Memory B cell (primary cell): ENCODE measurements at places on chromosomes 2 and 18.

DNA sequence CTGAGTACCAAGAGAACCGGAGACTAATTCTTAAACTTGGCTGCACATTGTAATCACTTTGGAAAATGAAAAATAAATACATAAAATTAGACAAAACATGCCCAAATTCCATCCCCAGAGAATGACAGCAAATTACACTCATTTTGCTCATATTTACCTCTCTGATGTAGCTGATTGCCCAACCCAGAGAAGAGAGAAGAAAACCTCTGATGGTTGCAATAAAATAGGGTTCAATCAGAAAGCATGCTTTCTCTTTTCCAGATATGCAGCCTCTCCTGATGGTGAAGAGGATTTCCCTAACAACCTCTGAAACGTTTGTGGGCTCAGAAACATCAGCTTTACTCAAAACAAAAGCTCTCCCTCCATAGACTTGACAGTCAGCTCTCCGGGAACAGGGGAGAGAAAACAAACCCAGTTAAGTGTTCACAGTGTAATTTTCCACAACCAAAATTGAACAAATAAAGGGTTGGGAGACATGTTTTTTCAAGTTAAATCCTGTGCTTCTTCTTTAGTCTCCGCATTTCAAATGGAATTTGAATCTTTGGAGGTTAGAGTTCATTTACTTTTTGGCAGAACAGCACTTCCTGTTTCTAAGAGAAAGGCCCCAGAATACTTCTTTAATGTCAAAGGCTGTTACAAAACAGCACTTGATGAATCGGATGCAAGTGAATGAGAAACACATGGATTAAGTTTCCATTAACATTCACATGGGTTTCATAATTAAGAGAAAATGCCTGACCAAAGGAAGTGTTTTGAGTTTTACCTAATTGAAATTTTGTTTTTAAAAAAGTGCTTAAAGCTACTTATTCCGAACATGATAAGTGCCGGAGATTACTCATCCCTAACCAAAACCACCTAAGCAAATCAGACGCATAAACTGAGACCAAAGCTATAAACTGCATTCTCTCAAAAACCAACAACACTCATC, 570.1 kb upstream of the SYT4 start:
- DNase-seq = no peak

DNA sequence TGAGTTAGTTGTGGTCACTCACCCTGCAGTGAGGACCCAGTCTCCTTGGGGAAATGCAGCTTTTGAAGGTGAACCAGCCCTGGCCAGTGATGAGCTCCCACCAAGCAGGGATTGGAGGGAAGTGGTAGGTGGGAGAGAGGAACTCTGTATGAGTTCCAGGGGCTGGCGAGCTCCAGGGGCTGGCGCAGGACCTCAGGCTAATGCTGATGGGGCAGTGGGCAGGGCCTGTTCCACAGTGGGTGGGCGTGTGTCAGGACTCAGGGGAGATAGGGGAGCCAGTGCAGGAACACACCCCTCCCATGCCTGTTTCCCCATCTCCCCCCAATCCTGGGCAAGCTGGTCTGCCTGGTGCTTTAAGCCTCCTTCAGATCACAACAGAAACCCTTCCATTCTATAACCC, 208.4 kb downstream of the DYSF start:
- no peak for DNase-seq

- no peak for DNase-seq
These were observed 10.0 kb upstream of the KIDINS220 start for GRCh38 chr2:8847400-8847799.

GRCh38 chr2:21770787-21771186, 647.0 kb downstream of the TDRD15 start:
- no peak for DNase-seq

DNA sequence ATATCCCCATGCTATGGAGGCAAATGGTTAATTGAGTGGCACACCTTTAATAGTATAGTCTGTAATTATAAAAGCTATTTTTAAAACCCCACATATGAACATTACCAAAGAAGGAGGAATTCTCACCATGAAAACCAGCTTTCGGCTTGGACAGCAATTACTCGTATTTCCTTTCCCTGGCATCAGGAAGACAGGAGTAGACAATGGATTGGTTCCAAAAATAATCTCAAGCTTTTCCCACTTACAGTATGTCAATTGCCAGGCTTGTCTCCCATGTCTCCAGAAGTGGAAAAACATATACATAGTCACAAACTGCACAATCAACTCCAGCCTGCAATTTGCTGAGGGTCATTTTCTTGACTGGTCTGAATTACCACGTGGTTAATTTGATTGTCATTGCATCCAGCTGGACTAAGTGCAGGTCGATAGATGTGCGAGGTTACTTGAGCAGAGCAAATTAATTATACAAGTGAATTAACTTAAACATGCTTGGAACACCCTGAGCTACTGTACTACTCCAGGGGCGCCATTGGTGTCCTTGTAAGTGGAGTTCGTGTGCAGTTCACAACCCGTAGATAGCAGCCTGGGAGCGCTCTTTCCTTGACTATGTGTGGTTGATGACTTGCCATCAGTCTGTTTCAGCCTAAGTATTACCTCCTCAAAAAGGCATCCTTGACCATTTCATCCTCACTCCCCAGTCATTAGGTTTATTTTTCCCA, 124.3 kb upstream of the PELI1 start:
- no peak for DNase-seq

- DNase-seq = no peak
These were observed 199.3 kb downstream of the ZNF407 start for GRCh38 chr18:74796841-74797576.

- DNase-seq = no peak
These were observed 384.7 kb upstream of the ACVR2A start for GRCh38 chr2:147460155-147460554.

DNA sequence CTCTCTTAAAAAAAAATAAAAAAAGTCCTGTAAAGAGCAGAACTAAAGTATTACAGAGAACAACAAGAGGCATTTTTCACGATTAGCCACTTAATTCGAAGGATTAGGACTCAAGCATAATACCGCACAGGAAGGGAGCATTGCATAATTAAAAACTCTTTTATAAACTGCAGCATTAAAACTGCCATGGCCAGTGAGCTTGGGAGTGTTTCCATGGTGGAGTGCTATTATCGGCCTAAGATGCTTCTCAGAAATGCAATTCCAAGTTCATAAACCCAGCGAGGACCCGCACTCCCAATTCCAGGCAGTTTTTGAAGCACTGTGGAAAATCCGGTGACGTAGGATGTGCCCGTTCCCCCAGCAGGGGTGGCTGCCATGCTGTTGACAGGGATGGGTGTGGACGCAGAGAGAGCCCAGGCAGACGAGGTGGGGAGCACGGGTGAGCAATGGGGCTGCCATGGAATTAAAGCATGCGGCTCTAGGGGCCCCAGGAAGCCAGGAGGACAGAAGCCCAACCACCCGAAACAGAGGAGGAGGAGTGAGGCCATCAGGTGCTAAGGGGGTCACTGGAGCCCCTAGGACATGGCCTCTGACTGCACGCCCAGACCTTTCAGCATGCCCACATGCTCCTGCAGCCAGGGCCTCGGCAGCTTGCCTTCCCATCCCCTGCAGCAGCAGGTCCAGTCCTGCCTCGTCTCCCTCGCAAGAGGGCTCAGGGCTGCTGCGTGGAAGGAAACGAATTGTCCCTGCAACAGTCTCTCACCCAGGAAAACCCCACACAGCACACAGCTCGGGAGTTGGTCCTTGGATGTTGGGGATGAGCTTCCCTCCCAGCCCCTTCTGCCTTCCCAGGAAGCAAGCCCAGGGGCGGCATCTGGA, 233.4 kb downstream of the NDUFA10 start:
- DNase-seq = no peak

- DNase-seq = no peak
These were observed 819.6 kb downstream of the RNF144A start for GRCh38 chr2:7736646-7737305.

DNA sequence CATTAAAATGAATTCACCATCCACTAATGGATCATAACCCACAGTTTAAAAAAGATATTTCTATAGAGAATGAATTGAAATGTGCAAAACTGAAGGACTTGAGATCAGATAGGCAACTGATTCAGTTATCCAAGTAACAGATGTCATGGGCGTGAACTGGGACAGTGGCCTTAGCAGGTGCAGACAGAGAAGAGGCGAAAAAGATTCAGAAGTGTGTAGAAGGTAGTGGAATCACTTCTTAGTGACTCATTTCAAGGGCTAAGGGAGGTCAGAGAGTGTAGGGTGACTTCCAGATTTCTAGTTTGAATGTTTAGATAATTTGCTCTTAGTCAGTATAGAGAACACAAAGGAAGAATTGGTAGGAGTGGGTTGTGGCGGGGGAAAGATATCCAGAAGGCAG, 79.7 kb downstream of the EHBP1 start:
- no peak for DNase-seq

- DNase-seq = no peak
These were observed 55.9 kb downstream of the MOB4 start for GRCh38 chr2:197571627-197572271.

- no peak for DNase-seq
These were observed 604 bp upstream of the STK11IP start for GRCh38 chr2:219596954-219597551.

- no peak for DNase-seq
These were observed 357.4 kb downstream of the GALR1 start for GRCh38 chr18:77607087-77607486.

DNA sequence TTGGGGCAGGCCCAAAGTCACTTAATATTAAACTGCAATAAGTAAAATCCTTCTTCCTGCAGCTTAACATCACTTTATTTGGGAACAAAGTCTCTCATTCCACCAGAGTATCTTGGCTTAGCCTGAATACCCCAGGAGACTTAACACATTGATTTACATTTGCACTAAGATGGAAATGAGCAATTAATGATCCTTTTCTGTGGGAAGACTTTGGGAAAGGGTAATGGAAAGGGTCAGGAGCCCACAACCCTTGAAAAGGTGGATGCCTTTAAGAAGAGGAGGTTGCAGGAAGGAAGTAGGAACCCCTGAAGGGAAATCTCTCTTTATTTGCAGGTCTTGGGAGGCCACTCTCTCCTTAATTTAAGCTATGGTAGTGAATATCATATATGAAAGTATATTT, 28.0 kb upstream of the BARD1 start:
- DNase-seq = no peak

DNA sequence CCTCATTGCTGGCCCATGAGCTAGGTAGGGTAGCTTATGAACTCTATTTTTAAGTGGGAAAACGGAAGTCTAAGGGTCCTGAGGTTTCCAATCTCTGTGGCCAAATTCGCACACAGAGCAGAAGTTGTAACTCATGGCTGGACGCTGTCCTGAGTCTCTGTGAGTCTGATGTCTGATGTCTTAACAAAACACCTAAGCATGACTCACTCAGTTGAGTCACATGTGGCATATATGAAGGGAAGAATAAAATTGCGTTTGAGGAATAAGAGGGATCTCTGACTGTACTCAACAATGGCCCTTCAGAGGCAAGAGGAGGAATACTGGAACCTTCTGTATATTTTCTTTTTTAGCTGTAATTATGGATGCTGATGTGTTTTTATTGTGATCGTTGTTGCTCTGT, 569.7 kb downstream of the RIT2 start:
- no peak for DNase-seq

DNA sequence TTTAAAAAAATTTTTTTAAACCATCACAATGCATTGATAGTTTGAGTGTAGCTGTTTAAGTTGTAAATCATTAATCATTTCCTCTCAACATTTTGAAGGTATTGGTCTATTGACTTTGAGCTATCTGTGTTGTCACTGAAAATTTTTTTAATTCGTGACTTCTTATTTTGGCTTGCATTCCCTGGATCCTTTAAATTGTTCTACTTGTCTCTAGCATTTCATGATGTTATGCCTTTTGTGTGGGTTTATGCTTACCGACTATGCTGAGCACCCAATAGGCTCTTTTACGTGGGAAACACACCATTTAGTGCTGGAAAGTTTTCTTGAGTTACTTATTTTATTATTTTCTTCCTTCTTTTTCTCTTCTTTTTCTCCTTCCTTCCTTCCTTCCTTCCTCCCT, 31.2 kb upstream of the NXPH2 start:
- DNase-seq = no peak

GRCh38 chr2:143680885-143681405, 551.7 kb downstream of the ARHGAP15 start:
- DNase-seq = no peak

DNA sequence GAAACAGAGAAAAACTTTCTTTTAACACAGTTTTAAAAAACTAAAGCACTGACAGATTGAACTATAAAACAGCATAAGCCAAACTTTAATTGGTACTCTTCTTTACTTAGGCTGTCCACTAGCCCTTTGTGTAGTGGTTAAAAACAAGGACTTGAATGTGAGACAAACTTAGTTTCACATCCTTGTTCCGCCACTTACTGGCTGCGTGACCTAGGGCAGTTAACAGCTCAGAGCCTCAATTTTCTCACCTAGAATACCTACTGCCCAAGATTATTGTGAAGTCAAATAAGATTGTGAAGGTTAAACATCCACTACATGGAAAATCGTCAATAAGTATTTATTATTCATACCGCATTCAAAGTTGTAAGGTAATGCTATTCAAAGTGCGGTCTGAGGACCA, 2.0 kb downstream of the WDR35 start:
- DNase-seq = no peak

- DNase-seq = no peak
These were observed 35.9 kb downstream of the ARHGAP25 start for GRCh38 chr2:68770271-68771111.

DNA sequence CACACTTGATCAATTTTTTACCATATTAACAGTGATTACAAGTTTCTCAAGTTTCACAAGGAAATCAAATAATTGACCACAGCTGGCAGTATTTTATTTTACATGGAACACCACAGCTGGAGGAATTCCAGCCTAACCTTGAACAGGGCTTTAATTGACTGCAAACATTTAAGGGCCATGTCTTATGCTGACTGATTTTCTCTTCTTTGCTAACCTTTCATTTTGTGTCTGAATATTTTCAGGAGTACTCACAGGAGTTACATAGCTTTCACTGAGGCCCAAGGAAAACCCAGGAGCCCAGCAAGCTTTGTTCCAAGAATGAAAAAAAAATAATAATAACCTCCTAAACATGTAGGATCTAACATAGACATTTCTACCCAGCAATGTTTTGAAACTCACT, 49.6 kb downstream of the FRZB start:
- DNase-seq = no peak

GRCh38 chr18:12679183-12679786, 21.4 kb upstream of the SPIRE1 start:
- DNase-seq = no peak

DNA sequence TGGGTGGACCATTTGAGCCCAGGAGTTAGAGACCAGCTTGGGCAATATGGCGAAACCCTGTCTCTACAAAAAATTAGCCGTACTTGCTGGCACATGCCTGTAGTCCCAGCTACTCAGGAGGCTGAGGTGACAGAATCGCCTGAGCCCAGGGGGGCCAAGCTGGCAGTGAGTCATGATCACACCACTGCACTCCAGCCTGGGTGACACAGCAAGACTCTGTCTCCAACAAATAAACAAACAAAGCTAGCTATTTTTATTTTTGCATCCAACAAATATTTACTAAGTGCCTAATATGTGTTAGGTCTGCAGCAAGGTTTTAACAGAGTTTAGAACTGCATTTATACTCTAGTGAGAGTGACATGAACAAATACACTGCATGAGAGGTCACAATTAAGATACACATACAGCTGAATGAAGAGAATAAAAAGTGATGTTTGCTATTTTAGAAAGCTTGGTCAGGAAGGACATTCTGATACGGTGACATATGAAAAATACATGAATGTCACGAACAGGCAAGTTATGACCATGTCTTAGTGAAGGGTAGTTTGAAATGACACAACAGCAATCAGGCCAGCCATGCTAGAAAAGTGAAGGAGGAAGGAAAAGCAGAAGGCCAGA, 83.2 kb upstream of the FRZB start:
- no peak for DNase-seq
